ENCODE measurements at places on chromosomes 11 and 22. TPM values are rescaled to one million over a fixed set of nuclear protein-coding genes. Genes with fewer than 3 reads are reported as not detected.

DNA sequence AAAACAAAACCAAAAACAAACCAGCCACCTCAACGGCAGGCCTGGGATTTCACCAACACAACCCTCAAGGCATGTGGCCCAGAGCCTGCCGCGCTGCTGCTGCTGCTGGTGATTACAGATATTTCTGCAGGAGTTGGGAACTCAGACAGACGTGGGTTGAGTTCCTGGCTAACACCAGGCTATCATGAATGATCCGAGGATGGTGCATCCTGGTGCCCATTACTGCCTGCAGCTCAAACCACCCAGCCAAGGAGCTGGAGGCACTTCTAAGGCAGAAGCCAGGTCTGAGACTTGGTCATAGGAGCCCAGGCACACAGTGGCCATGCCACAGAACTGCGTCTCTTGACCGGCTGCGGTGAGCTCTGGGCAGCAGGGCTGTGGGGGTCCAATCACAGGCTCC is 151.8 kb downstream of the MPPED1 start:
- DNase-seq = no peak

- DNase-seq = no peak
These were observed 30.2 kb downstream of the C11orf91 start for GRCh38 chr11:33670250-33671011.

TRIM49B gene
- not detected for total RNA-seq

HTR3A gene
- 8.1 TPM for total RNA-seq

KRTAP5-11 gene
- not detected for total RNA-seq
